DMS153 (cell line): ENCODE measurements at places on chromosomes 6 and 20.
A peak's percentile ranks its signal among the peaks of the same experiment; 100 is the strongest.

DNA sequence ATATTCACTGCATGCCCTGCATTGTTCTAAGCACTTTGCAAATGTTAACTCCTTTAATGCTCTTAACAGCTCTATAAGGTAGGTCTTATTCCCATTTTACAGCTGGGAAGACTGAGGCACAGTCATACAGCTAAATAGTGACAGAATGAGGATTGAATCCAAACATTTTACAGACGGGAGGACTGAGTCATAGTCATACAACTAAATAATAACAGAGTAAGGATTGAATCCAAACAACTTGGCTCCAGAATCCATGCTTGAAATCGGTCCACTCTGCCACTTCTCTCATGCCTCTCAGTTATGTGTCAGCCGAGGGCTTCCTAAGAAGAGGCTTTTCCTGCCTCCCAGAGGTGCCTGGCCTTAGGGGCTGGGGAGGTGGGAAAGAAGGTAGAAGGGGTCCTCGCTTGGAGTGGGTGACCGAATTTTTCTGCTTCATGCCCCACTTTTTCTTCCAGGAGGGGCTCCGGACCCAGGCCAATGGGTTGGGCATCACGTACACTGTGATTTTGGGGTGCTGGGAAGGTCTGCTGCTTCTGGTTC, 137.4 kb upstream of the RNF24 start:
- no peak for DNase-seq

GRCh38 chr6:143611580-143611979, 66.2 kb upstream of the PHACTR2 start:
- DNase-seq, result no peak

- no peak for DNase-seq
Measured at GRCh38 chr6:143262859-143263258, 187.6 kb downstream of the ADAT2 start.

GRCh38 chr20:20897145-20897544, 184.7 kb upstream of the RALGAPA2 start:
- no peak for DNase-seq

GRCh38 chr20:16562259-16562658, 11.0 kb downstream of the KIF16B start:
- DNase-seq, result no peak

GRCh38 chr20:22924949-22925612, 110.0 kb upstream of the SSTR4 start:
- DNase-seq, result no peak

- DNase-seq, result no peak
Measured at GRCh38 chr6:123017104-123017682, 21.2 kb downstream of the CLVS2 start.

DNA sequence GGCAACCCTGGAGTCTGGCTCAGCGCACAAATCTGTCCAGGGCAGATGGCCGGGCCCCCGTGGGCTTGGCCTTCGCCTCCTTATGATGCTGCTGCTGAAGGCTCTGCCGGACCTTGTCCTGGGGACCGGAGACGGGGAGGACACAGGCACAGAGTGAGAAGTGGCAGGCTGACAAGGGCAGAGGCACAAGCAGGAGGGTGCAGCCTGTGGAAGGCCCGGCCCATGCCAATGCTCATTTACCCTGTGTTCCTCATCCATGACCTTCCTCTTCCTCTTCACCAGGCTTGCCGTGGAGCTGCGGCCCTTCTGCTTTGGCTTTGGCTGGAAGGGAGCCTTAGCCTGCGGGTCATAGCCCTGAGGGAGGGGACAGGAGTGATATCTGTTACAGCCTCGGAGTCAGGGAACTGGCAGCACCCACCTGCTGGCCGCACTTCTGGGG, 2.4 kb downstream of the B3GALT4 start:
- no peak for DNase-seq

DNA sequence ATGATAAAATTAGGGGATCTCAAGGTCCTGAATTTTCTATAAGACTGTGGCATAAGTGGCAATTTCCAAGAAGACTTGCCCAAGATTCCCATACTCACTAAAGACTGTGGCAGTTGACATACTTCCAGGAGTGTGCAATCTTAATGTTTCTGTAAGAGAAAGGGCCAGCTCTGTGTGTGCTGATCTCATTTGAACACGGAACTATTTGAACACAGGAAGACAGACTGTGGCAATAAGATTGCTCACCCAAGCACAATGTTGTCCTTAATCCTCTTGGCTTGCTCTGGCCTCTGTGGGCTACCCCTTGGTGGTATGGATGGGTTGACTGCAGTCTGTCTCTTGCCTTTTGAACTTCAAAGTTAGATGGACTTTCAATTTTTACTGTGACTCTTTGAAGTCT, 151.4 kb downstream of the PHF3 start:
- no peak for DNase-seq

DNA sequence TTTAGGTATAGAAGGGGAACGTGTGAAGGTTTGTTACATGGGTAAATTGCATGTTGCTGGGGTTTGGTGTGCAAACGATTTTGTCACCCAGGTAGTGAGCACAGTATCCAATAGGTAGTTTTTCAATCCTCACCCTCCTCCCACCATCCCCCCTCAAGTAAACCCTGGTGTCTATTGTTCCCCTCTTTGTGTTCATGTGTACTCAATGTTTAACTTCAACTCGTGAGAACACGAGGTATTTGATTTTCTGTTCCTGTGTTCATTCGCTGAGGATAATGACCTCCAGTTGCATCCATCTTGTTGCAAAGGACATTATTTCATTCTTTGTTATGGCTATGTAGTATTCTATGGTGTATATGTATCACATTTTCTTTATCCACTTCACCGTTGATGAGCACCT, 11.6 kb upstream of the VNN1 start:
- no peak for DNase-seq

GRCh38 chr6:149484733-149485700, at the start of gene ZC3H12D:
Gene ZC3H12D (minus strand): TSS chr6:149485014. CDS start chr6:149474543, 10,471 bp downstream.
- DNase-seq, result no peak

DNA sequence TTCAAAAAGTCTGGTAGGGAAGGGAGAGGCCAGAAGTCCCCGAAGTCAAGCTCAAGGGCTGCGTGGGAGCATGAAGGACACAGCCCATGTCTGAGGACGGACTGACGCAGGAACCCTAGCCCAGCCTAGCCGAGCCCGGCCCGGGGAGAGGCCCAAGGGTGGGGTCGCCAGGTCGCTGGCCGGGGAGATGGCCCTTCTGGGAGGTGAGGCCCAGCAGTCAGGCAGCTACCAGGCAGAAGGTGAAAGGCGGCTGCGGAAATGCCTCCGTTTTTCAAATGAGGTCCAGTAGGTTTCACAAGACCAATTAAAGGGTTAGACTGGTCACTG, 44.6 kb downstream of the WDR27 start:
- DNase-seq, result no peak

DNA sequence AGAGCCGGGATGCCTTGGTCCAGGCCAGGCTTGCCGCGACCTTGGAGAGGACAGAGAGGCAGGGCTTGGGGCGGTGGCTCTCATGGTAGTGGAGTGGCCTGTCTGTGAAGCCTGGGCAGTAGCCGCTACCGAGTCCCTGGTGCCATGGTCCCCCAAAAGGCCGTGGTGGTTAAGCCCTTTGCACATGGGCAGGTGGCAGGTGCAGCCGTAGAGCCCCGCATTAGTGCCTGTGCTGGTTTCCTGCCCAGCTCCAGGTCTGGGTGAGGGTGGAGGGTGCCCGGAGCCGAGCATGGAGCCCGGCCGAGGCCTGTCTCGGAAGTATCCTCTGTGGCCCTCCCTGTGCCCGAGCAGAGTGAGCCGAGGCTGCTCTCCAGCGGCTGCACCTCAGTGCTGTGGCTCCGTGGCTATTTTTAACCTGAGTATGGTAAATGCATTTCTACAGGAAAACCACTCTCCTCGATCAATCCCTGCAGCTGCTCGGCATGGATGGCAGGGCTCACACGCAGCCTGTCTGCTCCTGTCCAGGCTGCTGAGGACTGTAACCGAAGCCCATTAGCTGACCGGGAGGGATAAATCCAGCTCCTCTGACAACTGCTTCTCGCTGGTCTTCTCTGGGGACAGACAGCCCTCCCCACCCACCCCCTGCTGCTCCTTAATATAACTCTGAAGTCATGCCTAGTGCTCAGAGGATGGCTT, 36.3 kb upstream of the GATA5 start:
- DNase-seq, result no peak

- DNase-seq, result no peak
Measured at GRCh38 chr20:61801857-61802442, 263.7 kb downstream of the TAF4 start.

DNA sequence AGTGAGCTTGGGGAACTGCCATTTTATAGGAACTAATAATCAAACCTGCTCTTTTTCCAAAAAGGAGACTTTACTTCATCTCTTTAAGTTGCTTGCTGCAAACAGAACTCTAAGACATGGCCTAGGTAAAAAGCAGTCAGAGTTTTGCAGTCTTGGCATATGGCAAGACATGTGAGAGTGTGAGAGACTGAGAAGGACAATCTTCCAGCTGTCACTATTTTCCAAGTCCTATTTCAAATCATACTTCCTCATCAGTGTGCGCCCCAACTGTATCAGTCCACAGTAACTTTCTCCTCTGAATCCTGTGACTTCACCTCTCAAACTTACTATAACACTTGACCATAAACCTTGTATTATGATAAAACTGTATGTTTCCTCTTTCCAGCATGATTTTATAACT, 10.4 kb downstream of the CALHM6 start:
- DNase-seq, result no peak

- no peak for DNase-seq
Measured at GRCh38 chr20:53013183-53013582, 41.0 kb downstream of the TSHZ2 start.

DNA sequence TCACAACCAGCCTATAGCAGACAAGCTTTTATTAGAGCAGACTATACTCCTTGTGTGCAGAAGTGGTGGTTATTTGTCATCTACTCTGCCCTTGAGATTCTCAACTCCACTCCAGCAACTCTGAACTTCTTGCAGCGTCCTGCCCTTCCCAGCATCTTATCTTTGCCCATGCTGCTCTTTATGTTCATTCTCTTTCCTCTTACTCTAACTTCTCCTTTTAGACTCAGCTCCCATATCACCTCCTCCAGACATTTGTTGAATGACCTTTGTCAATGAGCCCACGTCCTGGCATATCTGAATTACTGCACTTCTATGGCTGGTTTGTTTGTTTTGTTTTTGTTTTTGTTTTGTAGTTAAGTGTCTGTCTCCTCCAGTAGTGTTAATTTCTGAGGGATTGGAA, 81.2 kb downstream of the KCNQ5 start:
- DNase-seq, result no peak

DNA sequence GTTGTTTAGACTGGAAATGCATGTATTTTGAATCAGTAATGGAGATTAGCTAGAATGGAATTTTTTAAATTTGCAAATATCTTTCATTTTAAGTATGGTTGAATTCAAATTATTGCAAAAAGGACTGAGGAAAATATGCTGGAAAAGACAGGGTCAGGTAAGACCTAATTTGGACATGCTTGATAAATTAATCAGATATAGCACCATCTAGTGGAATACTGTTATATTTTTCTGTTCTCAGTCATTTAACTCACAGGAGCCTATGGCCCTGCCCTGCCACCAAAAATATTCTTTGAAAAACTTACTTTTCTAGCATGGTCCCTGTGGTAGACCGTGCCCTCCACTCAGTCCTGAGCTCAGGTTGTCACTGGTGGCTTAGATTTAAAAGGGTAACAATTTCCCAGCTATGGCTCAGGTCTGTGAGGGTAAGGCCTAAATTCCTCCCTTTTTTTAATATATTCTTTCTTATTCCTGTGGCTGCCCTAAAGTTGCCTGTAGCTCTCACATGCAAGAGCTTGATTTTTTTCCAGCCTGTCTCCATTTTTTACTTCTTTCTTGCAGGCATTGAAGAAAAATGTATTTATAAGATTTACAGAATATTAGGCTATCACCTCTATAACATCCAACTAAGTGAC, 25.3 kb upstream of the KIAA1586 start:
- DNase-seq, result peak; percentile 29

GRCh38 chr6:123306334-123306733, 310.3 kb downstream of the CLVS2 start:
- no peak for DNase-seq

DNA sequence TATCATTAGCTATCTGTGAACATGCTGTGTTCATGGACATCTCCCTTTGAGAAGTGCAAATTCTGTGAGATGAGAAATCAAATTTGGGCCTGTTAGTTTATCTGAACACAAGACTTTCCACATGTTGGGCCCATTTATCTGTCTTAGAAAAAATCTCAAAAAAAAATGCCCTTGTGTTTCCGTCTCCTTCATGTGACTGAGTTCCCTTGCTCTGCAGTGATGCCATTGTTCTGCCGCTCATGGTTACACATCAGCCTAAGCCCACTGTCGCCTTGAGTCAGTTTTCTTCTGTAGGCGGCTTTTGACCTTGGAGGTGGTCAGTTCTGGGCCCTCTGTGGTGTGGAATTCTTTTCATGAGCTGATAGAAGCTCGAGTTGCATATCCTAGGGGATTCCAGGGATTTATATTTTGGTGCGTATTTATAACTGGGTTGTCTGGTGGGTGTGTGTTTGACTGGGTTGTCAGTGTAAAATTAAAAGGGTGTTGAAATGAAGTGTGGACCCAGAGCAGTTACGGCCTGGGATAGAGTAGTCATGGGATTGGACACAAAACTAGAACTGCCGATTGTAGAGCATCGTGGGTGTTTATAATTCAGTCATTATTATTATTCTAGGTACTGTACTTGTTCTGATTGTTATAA, 156.7 kb downstream of the JARID2 start:
- no peak for DNase-seq

- DNase-seq, result no peak
Measured at GRCh38 chr6:17250237-17250636, 30.9 kb upstream of the RBM24 start.

GRCh38 chr20:23441850-23442313, 2.4 kb downstream of the CSTL1 start:
- DNase-seq, result peak; percentile 69

GRCh38 chr6:136090929-136091328, 159.2 kb downstream of the MTFR2 start:
- DNase-seq, result no peak

DNA sequence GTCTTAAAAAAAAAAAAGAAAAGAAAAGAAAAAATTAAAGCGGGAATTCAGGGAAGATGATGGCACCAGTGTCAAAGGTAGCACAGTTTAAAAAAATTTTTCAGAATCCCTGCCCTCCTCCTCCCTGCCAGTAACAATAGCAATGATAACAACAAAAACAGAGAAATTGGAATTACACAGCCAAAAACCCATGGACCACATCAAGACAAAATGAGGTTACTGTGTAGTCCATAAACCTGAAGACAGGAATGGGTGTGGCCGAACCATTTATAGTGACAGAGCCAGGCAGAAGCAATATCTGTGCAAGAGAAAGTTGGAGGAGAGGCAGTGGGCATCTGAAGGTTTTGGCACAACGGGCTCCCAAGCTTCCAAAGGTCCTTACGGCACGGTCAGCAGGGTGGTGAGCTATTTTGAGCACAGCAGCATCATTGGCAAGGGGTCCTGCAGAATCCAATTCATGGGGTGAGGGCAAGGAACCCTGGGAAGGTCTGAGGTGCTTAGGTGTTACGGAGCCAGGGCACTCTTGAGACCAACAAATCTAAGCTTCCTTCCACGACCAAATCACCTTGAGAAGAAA, 202.3 kb downstream of the GMPR start:
- DNase-seq, result no peak

GRCh38 chr20:15895126-15895525, 678.1 kb downstream of the KIF16B start:
- DNase-seq, result no peak

GRCh38 chr6:87378947-87379346, 28.8 kb upstream of the CFAP206 start:
- no peak for DNase-seq

- DNase-seq, result no peak
Measured at GRCh38 chr6:161443848-161444247, 170.0 kb upstream of the AGPAT4 start.

GRCh38 chr6:125919618-125920017, 37.0 kb upstream of the HINT3 start:
- no peak for DNase-seq

GRCh38 chr6:1437553-1438406, 48.4 kb downstream of the FOXF2 start:
- DNase-seq, result no peak

GRCh38 chr6:156787569-156788492, 10.7 kb downstream of the ARID1B start:
- no peak for DNase-seq
